Stimulated activated CD8-positive, alpha-beta memory T cell treated with anti-CD3 and anti-CD28 coated beads, Interleukin-15, amount 100 ng/mL, for 24 hours (primary cell): ENCODE measurements at places on chromosomes 4 and X.

DNA sequence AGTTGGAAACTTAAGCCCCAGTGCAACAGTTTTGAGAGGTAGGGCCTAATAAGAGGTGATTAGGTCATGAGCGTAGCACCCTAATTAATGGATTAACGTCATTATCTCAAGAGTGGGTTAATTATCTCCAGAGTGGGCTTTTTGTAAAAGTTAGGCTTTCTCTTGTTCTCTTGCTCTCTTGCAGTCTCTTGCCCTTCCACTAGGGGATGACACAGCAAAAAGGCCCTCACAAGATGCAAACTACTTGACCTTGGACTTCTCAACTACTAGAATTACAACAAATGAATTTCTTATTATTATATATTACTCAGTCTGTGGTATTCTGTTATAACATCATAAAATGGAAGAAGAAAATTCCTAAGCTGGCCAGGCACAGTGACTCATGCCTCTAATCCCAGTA lies 22.1 kb upstream of the NDST3 start:
- no peak for DNase-seq

DNA sequence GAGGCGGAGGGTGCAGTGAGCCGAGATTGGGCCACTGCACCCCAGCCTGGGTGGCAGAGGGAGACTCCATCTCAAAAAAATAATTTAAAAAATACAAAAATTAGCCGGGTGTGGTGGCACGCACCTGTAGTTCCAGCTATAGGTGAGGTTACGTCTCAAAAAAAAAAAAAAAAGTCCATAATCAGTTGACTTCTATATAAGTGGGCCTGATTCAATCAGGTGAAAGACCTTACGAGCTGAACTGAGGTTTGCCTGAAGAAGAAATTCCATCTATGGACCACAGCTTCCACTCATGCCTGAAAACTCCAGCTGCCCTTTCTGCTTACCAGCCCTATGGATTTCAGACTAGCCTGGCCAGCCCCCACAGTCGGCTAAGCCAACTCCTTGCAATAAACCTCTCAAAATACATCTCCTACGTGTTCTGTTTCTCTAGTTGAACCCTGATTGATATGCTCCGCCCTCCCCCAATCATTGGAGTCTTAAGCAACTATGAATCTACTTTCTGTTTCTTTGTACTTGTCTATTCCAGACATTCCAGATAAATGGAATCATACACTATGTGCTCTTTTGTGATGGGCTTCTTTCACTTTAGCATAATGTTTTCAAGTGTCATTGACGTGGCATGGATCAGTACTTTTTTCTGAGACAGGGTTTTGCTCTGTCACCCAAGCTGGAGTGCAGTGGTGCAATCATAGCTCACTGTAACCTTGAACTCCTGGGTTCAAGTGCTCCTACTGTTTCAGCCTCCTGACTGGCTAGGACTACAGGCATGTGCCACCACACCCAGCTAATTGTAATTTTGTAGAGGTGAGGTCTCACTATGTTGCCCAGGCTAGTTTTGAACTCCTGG lies 36.6 kb downstream of the SAT1 start:
- no peak for DNase-seq

- no peak for DNase-seq
Measured at GRCh38 chr4:26325191-26325590, 4.4 kb downstream of the RBPJ start.

GRCh38 chr4:23235628-23236390 lies 543.1 kb downstream of the GBA3 start:
- DNase-seq = no peak

DNA sequence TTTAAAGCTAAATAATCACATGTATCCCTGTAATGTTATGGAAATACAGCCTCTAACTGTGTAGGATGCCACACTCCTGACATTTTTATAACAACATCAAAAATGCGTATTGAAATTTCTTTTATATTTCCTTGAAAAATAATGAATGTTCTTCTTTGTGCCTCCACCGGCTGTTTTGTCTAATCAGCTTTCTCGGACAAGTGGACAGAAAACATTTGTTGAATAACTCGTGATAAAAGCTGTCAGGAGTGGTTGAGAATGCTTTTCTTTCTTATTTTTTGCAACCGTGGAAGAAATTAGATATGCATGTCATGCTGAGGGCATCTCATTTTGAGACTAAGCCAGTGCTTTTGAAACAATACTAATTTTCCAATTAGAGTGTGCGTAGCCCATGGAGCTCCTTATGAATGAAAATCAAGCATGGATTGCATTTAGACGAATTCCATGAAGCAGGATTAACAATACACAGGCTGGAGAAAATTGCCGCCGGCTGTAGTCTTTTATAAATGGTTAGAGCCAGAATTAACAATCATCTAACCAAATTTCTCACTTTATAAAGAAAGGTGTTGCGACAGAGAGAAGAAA lies 614.5 kb upstream of the LCORL start:
- no peak for DNase-seq

- no peak for DNase-seq
Measured at GRCh38 chr4:176784816-176785215, 7.9 kb downstream of the VEGFC start.

GRCh38 chr4:81491943-81492342 lies 20.2 kb upstream of the RASGEF1B start:
- no peak for DNase-seq

- DNase-seq = no peak
Measured at GRCh38 chrX:105462186-105462585, 241.7 kb upstream of the TEX13A start.

DNA sequence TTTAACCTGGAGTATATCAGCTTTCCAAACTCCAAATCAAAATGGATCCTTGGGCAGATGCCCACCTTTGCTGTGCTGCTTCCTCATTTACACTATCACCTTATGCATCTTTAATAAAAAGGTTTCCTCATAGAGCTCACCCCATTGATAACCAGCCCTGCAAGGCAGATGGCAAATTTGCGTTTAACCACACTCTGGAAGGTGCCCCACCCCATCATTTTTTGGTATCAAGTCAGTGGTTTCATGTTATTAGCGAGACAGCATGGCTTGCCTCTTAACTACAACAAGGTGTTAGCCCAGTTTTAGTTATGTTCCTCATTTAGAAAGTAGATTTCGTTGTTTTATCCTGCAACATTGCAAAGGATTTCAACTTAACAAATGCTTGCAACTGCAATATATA lies 214.0 kb upstream of the WDFY3 start:
- no peak for DNase-seq

DNA sequence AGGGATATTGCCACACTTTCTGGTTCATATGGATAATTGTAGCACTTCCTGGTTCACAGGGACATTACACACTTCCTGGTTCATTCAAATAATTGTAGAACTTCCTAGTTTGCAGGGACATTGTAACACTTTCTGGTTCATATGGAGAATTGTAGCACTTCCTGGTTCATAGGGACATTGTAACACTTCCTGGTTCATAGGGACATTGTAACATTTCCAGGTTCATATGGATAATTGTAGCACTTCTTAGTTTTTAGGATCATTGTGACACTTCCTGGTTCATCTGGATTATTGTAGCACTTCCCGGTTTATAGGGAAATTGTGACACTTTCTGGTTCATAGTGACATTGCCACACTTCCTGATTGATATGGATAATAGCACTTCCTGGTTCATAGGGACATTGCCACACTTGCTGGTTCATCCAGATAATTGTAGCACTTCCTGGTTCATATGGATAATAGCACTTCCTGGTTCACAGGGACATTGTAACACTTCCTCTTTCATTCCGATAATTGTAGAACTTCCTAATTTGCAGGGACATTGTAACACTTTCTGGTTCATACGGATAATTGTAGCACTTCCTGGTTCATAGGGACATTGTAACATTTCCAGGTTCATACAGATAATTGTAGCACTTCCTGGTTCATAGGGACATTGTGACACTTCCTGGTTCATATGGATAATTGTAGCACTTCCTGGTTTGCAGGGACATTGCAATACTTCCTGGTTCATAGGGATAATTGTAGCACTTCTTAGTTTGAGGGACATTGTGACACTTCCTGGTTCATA lies 59.2 kb upstream of the CD99 start:
- DNase-seq = no peak

DNA sequence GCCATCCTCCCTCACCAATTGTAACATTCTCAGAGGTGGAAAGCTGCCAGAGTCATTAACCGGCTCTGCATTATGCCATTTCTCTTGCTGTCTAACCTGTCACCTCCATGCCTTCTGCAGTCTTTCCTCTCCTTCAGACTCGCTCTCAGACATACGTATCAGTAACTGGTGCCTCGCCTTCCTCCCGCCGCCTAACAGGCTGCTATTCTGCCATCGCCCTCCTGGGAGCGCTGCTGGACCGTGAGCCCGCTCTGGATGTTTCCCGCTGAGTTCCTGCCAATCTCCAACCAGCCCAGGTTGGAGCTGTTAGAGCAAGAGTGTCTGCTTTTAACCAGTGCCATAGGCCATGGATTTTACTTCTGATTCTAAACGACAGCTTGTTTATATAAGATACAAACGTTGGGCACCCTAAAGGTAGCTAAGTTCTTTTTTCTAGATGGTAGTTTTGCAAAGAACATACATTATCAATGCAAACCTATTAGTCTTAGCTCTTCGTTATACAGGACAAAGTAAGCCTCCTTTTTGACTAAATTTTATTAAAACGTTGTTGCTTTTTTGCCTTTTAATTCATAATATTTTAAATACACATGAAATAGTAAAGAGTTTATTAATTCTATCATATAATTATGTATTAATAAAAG lies 59.5 kb upstream of the NEIL3 start:
- peak; percentile 26 for DNase-seq

GRCh38 chr4:127856813-127857447 lies 23.8 kb upstream of the PLK4 start:
- DNase-seq = no peak

- no peak for DNase-seq
Measured at GRCh38 chrX:121256647-121257046, 209.2 kb downstream of the GLUD2 start.

- no peak for DNase-seq
Measured at GRCh38 chrX:12471061-12471460, 320.2 kb upstream of the PRPS2 start.

GRCh38 chr4:139655116-139655515 lies 10.5 kb upstream of the MGST2 start:
- DNase-seq = no peak

DNA sequence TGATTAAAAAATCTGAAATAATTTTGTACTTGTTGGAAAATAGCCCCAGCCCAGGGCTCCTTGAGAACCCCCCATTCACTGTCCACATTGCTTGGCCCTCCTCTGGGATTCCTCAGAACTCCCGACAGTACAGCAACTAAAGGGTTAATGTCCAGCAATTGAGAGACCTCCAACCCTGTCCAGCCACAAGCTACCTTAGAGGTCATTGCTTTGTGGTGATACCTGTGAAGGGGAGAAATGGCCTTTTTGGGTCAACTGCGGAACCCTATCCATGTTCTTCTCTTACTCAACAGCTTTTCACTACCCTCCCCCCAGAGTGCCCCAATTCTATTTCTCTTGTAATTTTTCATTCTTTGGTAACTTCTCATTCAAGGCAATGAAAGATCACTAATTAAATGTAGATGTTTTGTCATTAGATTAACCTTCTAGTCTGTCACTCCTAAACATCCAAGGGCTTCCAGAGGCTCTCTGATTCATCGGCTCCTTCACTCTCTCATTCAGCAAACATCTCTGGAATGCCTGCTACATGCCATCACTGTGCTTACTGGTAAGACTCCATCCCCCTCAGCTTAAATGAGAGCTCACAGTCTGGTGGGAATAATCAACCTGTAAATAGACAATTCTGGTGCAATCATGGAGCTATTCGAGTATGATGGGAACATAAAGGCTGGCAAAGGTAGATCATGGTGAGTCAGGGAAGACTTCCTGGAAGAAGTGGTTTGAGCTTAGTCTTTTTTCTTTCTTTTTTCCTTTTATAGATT lies 241.4 kb upstream of the PGRMC2 start:
- DNase-seq = no peak

DNA sequence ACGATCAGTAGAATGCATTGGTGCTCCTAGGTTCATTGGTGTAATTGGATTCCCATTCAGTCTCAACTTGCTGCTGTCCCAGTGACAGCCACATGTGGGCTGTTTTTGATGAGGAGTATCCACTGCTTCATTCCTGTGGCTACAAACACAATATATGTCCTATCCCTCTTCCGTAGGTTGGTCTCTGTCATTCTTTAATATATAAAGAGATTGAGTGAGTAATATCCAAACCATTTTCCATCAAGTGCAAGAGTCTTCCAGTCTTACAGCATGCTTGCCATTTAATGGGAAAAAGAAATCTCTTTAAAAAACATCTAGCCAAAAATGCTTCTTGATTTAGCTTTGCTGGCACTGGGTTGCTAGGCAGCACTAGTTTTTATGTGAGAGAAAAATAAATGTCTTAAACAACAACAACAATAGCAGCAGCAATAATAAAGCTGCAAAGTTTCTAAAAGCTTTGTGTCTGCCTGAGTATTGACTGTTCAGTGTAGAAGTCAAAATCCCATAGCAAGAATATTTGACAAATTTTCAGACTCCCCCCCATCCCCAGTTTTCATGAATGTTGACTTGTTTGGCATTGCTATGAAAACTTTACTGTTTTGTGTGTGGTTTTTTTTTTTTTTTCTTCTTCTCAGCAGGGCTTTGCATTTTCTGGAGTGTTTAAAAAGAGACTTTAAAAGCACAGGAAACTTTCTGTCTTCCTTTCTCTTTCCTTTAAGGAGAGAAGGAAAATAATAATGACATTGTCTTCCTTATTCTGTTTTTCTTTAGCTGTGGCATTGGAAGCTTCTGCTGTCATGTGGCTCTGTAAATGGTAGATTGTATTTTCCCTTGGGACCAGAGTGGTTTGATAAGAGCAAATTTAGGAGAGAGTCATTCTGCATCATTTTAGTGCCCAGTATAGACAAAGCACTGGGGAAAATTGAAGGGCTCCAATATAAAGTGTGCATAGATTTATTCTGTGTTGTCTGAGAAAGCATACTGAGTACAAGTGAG lies 244.3 kb downstream of the ARHGAP10 start:
- no peak for DNase-seq

DNA sequence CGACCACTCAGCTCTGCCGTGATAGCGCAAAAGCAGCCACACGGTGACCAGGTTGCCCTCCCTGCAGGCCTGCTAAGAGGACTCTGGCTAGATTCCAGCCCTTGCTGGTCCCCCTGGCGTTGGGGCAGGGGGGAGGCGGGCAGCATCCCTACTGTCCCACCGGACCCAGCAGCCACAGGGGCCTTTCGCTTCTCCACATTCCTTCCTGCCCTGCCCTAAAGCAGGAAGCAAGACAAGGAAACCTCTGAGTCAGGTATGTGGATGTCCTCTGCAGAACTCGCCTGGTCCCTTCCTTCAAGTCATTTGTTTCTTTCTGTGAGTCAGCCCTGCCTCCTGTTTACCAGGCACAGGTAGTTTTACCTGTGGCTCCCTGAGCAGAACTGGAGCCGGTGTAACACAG lies 60.2 kb upstream of the CLDN34 start:
- no peak for DNase-seq

- no peak for DNase-seq
Measured at GRCh38 chrX:20974326-20974725, 399.9 kb upstream of the CNKSR2 start.

GRCh38 chr4:32455231-32455630 lies 1735.1 kb downstream of the PCDH7 start:
- DNase-seq = no peak

GRCh38 chr4:75007891-75008290 lies 75.0 kb downstream of the PARM1 start:
- DNase-seq = no peak
